ENCODE measurements at places on chromosomes 2 and 18.
A peak's percentile ranks its signal among the peaks of the same experiment; 100 is the strongest.

DNA sequence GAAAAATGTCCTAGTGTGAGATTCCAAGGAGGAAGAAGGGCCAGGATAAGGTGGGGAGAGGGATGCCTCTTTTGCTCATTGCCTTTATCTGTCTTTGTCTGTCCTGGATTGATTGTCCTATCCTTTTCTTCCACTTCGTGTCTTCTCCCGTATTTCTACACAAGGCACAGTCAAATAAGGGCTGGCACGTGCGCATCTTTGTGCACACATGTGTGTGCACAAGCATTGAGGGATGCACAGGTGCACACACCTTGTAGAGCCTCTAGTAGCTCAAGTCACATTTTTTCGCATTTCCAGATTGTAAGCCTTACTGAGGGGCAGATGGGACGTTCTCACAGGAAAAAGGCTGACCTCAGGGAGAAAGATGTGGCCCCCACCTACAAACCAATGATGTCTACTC, 170.2 kb upstream of the TNP1 start:
- no peak for DNase-seq

- no peak for DNase-seq
Measured at GRCh38 chr2:105909215-105909614, 164.5 kb downstream of the NCK2 start.

DNA sequence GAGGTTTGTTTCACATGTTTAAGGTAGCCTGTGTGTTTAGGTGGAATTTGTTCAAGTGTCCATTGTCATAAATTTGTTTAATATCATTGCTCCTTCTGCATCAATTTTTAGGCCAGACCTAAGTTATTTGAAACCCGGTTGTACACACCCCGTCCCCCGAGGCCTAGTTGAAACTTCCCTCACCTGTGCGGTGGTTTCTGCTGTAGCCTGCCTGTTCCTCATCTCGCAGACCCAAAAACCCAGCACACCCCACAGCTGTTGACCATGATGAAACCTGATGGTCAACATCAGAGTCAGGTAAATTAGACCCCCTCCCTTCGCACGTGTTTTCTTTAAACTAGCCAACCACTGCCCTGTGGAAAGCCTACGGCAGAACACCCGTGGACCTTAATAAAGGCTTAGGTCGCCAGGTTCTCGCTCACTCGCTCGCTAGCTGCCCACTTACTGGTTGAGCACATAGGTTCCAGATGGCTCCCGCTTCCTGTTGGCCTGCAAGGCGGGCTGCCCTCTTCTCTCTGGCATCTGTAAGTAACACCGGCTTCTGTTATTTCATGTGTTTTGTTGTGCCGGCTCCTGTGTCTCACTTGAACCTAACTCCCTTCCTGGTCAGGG, 64.4 kb downstream of the EML6 start:
- no peak for DNase-seq

- peak; percentile 42 for DNase-seq
Measured at GRCh38 chr18:72544092-72544886, at the start of gene CBLN2. CBLN2 (minus strand) TSS chr18:72544342; CDS start chr18:72542160, 2,182 bp downstream.

DNA sequence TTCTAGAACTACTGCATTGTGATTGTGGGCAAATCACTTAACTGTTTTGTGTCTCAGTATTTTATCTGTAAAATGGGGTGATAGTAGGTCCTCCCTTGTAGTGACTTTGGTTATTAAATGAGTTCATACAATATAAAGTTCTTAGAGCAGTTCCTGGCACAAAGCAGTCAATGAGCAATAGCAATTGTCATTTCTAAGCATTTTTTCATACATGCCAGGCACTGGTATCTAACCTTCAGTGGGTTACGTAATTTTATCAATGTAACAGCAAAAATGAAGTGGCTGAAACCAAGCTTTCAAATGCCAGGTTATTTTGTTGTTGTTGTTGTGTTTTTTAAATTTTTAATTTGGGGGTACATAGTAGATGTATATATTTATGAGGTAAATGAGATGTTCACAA, 401.9 kb downstream of the MEIS1 start:
- no peak for DNase-seq

Measured in stimulated activated CD4-positive, alpha-beta T cell treated with anti-CD3 and anti-CD28 coated beads, Interleukin-12 subunit alpha, Interleukin-12 subunit beta, amount 100 ng/mL, for 48 hours (primary cell).